ENCODE measurements at places on chromosomes 1 and 21.
A peak's percentile ranks its signal among the peaks of the same experiment; 100 is the strongest.

DNA sequence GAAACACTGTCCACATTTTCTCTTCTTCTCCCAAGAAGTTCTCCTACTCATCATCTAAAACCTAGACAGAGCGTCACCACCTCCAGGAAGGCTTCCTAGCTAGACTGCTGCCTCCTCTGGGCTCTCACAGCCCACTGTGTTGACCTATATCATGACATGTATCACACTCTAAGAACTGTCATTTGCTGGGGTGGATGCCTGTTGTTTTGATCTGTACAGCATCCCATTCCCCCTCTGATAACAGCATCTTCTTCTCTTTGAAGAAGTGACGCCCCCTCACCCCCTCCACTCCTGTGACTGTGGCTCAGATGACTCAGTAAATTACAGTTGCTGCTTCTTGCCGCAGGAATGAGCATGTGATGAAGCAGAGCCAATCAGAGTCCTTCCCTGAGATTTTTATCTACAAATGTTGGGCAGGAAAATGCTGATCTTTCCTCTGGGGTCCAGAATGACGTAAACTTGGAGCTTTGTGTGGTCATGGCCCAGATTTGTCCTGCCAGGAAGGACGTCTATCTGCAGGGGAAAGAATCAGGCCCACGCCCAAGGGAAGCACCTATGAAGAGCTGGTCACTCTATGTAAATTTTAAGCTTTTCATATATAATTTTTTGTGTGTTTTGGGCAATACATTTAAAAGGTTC lies 28.0 kb upstream of the FOXO6 start:
- DNase-seq = no peak

DNA sequence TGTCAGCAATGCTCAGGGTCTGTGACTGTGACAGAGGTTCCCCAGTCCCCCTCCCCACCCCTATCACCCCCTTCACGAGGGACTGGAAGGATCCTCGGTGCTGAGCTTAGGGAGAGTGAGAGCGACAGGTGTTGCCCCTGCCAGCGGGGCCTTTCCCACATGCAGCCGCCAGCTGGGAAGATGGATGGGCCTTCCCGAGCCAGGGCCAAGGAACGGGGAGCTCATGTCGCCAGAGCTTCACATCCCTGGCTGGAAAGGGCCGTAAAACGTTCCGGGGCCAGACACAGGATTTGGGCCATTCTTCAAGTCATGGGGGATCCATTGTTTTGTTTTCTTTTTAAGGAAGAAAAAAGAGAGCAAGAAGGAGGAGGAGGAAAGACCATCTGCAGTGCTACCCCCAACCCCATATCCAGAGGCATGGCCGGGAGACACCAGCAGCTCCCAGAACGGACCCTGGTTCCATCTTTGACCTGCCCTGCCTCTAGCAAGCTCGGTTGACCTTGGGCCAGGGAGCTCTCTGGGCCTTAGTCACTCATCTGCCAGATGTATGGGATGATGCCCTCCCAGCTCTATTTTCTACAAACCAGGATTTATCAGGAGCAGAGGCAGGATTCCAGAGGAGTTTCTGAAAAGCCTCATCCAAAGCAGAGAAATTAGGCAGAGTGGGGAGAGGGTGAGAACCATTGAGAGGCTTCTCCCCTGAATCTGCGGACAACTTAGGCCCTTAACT lies 54.1 kb downstream of the TAS1R2 start:
- DNase-seq = no peak

GRCh38 chr21:17118638-17119384 lies 394.0 kb upstream of the CXADR start:
- no peak for DNase-seq

DNA sequence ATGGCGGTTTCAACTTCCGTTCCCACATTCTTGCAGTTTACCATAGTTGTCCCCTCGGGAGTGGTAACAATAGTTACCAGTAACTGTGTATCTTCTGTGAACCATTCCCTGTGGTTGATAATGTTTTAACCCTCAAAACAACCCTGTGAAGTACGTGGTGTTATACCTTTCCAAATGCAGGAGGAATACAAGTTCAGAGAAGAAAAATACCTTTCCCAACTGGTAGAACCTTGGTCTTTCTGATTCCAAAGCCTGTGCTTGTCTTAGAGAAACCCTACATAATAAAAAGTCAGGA lies 789 bp downstream of the BTF3L4 start:
- DNase-seq = no peak

DNA sequence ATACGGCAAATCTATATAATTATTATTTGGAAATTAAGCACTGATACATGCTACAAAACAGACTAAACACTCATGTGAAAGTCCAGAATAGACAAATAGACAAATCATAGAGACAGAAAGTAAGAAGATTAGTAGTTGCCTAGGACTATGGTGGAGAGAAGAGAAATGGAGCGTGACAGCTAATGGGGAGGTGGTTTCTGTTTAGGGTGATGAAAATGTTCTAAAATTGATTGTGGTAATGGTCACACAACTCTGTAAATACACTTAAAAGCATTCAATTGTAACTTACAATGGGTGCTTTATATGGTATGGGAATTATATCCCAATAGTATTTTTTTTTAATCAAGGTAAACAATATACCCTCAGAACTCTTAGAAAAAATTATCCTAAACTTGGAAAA lies 20.4 kb upstream of the ITLN2 start:
- DNase-seq = no peak

GRCh38 chr1:58964880-58965279 lies 181.0 kb upstream of the JUN start:
- no peak for DNase-seq

GRCh38 chr1:40906781-40907400 lies 44.7 kb upstream of the CITED4 start:
- DNase-seq = no peak

- peak; percentile 65 for DNase-seq
These were observed 55.0 kb upstream of the PAX7 start for GRCh38 chr1:18575620-18576019.

DNA sequence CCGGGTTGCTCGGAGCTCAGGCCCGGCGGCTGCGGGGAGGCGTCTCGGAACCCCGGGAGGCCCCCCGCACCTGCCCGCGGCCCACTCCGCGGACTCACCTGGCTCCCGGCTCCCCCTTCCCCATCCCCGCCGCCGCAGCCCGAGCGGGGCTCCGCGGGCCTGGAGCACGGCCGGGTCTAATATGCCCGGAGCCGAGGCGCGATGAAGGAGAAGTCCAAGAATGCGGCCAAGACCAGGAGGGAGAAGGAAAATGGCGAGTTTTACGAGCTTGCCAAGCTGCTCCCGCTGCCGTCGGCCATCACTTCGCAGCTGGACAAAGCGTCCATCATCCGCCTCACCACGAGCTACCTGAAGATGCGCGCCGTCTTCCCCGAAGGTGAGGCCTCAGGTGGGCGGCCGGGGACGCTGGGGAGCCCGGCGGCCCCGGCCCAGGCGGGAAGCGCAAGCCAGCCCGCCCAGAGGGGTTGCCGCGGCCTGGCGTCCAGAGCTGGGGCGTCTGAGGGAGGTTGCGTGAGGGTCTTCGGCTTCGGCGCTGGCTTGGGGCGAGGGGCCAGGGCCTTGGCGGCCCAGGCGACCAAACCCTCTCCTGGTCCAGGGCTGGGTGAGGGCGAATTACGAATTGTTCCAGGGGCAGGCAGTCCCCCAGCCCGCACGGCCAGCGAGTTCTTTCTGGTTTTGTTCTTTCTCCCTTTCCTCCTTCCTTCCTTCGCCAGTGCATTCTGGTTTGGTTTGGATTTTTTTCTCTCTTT lies 805 bp downstream of the SIM2 start:
- no peak for DNase-seq

- DNase-seq = no peak
These were observed 25.2 kb downstream of the EXOC8 start for GRCh38 chr1:231312432-231312788.

- no peak for DNase-seq
These were observed 105.5 kb downstream of the ABCA4 start for GRCh38 chr1:94015489-94015817.

GRCh38 chr1:115694805-115695204 lies 53.0 kb downstream of the VANGL1 start:
- no peak for DNase-seq

DNA sequence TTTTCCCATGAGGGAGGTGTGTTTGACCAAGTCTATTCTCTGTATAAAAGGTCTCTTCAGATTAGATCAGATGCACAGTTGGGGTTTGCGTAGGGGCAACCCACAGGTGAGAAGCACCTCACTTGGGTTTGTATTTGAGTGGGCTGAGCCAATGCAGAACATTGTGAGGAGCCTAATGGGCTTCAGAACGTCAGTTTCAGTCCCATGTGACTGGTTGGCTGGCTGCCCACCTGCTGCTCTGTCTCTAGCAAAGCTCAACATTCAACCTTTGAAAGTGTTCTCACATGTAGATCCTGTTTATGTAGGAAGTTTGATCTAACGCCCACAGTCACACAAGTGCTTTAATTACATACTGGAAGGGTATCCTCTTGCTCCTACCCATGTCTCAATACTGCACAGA lies 105.5 kb downstream of the FASLG start:
- no peak for DNase-seq

GRCh38 chr1:236070753-236071152 lies 5.9 kb upstream of the NID1 start:
- no peak for DNase-seq

- no peak for DNase-seq
These were observed 3.6 kb downstream of the SKI start for GRCh38 chr1:2231532-2232254.

- no peak for DNase-seq
These were observed 87.3 kb upstream of the SLFNL1 start for GRCh38 chr1:41108696-41109275.

DNA sequence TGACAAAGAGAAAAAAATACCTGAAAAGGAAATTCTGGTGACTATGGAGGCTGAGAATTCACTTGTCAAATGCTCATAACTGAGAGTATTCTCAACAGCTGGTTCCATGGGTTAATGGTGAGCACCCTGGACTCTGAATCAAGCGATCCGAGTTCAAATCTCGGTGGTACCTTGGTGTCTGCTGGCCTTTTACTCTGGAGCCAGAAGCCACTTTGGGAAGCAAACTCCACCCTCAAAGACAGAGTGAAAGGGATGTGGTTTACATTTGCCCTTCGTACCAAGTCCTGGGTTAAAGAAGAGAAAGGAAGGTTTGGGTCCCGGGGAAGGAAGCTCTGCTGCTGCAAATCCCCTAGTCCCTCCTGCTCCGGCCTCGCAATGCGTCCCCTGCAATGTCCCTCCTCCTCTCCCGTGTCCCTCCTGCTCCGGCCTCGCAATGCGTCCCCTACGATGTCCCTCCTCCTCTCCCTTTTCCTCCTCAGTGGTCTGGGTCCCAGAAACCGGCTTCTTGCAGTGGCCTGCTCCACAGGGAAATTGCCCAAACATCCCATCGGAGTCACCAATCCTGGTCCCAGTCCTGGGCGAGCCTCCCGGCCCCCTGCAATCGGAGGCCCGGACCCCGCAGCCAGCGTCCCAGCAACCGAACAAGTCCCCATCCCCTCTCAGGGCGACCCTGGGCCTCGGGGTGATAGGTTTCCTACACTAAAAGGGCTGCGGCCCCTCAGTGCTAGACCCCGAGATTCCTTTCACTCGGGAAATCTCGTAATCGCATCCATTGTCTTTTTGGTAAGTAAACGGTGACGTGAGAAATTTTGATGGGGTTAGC lies 129.4 kb downstream of the PPIAL4G start:
- DNase-seq = no peak

DNA sequence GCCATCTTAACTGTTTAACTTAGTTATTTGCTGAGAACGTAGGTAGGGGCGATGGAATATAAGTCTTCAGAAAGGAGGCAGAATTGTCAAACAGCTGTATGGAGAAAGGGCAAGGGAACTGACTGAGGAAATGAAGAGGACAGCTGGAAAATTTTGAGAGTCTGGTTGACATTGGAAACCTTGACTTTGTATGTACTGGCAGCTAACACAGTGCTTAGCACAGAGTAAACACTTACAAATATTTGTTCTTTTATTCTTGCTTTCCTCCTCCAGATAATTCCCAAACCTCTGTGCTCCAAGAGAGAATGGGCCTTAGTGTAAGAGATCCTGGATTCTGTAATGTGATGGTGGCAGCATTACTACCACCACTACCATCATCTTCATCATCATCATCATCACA lies 91.3 kb downstream of the ZSCAN20 start:
- no peak for DNase-seq

DNA sequence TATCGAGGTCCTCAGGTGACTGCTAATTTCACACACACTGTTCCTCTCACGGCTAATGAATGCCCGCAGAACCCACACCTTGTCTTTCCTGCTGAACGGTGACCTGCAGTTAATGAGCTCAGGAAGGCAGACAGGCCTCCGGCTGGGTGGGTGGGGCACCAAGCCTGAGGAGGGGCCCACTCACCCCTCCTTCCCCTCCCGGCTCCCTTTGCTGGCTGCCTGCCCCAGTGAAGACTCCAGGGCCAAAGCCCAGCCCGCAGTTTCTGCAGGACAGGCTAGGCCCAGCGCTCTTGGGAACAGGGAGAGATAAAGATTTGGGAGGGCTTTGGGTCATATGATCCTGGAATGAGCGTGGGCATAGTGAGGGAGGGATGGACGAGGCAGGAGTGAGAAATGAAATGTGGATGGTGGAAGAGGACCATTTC lies 26.4 kb downstream of the FOXO6 start:
- peak; percentile 90 for DNase-seq

DNA sequence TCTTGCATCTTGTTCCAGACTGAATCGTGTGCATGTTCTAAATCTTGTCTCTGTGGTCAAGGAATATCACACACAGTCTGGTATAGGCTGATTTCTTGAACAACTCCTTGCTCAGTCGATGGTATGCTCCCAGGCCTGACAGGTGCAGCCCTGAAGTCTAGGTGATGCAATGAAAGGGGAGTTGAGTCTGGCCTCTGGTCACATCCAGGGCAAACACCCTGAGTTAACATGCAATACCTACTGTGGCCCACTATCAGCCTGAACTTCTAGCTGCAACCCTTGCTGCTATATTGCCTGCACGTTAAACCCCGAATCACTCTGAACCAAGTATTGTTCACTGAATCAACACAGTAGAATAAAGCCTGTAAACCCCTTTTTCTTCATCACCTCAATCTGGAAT lies 303.4 kb downstream of the USP25 start:
- DNase-seq = no peak

DNA sequence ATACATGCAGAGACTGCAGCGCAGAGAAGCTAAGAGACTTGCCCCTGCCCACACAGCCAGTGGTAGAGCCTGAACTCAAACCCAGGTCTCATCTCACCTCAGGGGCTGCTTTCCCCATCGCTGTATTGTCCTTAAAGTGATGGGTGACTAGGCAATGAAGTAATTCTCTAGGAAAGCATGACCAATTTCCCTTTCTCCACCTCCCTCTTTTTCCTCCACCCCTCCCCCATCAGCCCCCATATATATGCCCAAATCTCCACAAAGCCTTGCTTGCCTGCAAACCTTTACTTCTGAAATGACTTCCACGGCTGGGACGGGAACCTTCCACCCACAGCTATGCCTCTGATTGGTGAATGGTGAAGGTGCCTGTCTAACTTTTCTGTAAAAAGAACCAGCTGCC lies at the start of gene IL24:
TSS of gene IL24 (plus strand) at position 269 of the 400 bp plus-strand sequence. CDS start 390 bp downstream, outside the sequence.
- DNase-seq = no peak

- DNase-seq = no peak
These were observed 86.7 kb downstream of the FMN2 start for GRCh38 chr1:240178366-240178765.
